Aortic smooth muscle cell (primary cell): ENCODE measurements at places on chromosomes 1 and 21. TPM values are rescaled to one million over a fixed set of nuclear protein-coding genes. Genes with fewer than 3 reads are reported as not detected.

The RNU1-3 gene
- 565 and 1,390 TPM in 2 replicates for total RNA-seq

The BGLAP gene
- total RNA-seq = 0.13 TPM in 1 of 2 replicates, not detected in the other

The TSSK3 gene
- 0.40 and 1.7 TPM in 2 replicates for total RNA-seq

The EDARADD gene
- total RNA-seq = 0.68 and 2.5 TPM in 2 replicates

The MGST3 gene
- 188 and 201 TPM in 2 replicates for total RNA-seq

The KRTAP26-1 gene
- total RNA-seq = not detected in 2 replicates

The LTN1 gene
- total RNA-seq = 22.3 and 23.0 TPM in 2 replicates

The FAM43B gene
- total RNA-seq = 0.06 TPM in 1 of 2 replicates, not detected in the other

The OR2M3 gene
- not detected in 2 replicates for total RNA-seq

The TTC22 gene
- under 0.01 TPM in 1 of 2 replicates, not detected in the other for total RNA-seq

The RHCE gene
- total RNA-seq = 0.79 and 0.81 TPM in 2 replicates

The LMOD1 gene
- 25.8 and 61.5 TPM in 2 replicates for total RNA-seq

The RAB13 gene
- total RNA-seq = 91.4 and 101 TPM in 2 replicates

The C8A gene
- total RNA-seq = not detected in 2 replicates

The DMBX1 gene
- not detected in 2 replicates for total RNA-seq

The SPATC1L gene
- total RNA-seq = 3.8 and 4.7 TPM in 2 replicates

The VHLL gene
- total RNA-seq = 0.26 TPM in 1 of 2 replicates, not detected in the other

The PHLDA3 gene
- 41.2 and 51.4 TPM in 2 replicates for total RNA-seq

The ZSCAN20 gene
- 8.0 and 8.1 TPM in 2 replicates for total RNA-seq

The CD1C gene
- total RNA-seq = not detected in 2 replicates

The GPA33 gene
- total RNA-seq = not detected in 2 replicates
